ENCODE measurements at places on chromosomes 4 and X.

- DNase-seq = no peak
Measured at GRCh38 chr4:184850431-184851199, 24.8 kb upstream of the ACSL1 start.

- peak; percentile 17 for DNase-seq
Measured at GRCh38 chr4:56048702-56049431, 100.1 kb downstream of the CEP135 start.

GRCh38 chr4:182548156-182548555 lies 305.0 kb downstream of the TENM3 start:
- DNase-seq = no peak

DNA sequence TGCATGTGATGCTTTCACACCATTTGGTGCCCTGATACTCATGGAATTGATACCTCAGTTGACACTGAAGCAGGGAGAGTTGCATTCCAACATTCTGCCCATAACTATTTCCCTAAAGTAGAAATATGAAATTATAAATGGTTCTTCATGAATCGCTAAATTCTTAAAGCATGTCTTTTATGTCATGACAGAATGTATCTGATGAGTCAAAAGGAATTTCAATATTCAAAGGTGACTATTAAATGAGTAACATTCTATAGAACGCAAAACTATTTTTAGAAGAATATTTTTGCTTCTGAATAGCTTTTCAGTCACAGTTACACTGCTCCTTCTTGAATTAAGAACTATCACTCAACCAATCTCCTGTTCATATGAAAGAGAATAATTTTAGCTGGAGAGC lies 152.8 kb downstream of the ADGRA3 start:
- no peak for DNase-seq

GRCh38 chr4:82721819-82722423 lies 76.7 kb downstream of the SCD5 start:
- DNase-seq = no peak

- DNase-seq = no peak
Measured at GRCh38 chrX:150062292-150063137, 124.2 kb upstream of the EOLA2 start.

- no peak for DNase-seq
Measured at GRCh38 chrX:137567682-137568232, 1.8 kb downstream of the ZIC3 start.

DNA sequence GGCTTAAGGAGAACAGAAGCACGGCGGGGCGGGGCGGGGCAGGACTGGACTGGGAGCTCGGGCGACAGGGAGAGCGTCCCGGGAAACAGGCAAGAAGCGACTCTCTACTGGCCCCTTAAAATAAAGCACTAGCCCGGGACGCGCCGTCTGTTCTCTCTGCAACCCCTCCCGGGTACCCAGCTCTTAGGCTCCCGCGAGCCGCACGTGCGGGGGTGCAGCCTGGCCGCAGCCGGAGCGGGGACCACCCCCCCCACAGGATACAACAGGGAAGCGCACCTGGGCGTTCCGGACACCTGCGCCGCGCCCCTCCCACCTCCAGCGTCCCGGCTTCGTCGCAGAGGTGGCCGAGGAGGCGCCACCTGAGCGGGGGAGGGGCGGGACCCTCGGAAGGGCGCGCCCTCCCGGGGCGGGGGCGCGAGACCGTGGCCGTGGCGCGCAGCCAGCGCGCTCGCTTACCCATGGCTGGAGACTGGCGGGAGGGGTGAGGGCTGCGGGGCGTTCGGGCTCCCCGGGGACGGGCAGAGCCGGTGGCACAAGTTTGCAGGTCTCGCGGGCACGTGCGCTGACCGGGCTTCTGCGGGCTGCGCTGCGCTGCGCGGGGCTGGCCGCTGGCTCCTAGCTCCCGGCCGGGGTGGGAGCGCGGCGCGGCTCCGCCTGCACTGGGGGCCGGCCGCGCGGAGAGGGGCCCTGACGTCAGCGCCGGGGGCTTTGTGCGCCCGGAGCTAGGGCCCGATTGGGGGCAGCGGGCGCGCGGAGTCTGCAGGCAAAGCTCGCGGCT lies 91.5 kb downstream of the GEMIN8 start:
- no peak for DNase-seq

DNA sequence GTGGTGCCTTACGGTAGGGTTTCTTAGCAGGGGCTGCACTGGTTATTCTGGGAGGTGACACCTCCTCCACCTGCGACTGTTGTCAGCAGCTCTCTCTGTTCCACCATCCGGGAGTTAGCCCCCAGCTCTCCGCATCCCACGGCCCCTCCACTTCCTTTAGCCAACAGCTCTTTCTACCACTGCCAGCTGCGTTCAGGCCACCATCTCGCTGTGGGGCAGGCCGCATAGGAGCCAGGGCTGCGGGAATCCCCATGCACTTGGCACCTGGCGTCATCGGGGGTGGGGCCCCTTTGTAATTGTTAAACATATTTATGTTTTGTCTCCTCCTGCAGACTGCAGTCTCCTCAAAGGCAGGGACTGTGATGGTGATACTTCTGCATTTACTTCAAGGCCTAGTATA lies 480.2 kb downstream of the SMARCA1 start:
- DNase-seq = no peak

DNA sequence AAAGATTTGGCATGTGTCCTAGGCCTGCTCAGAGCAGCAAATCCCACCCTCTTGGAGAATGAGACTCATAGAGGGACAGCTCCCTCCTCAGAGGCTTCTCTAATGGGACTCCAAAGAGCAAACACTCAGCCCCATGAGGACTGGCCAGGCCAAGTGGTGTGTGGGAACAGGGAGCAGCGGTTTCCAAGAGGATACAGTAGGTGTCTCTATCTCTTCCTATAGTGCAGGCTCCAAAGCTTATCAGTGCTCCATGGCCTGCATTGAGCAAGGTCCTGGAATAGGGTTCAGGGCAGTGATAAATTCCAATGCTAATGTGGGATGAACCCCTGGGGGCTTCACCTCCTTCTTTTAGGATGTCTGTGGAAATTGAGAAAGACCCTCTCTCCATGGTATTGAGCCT lies 15.7 kb upstream of the MAGEA10 start:
- no peak for DNase-seq
